Caco-2 (cell line): ENCODE measurements at places on chromosomes 7 and 10. TPM values are rescaled to one million over a fixed set of nuclear protein-coding genes. Genes with fewer than 3 reads are reported as not detected.

GRCh38 chr10:113540845-113541548 is 11.9 kb upstream of the HABP2 start:
- DNase-seq, result peak; percentile 71

DNA sequence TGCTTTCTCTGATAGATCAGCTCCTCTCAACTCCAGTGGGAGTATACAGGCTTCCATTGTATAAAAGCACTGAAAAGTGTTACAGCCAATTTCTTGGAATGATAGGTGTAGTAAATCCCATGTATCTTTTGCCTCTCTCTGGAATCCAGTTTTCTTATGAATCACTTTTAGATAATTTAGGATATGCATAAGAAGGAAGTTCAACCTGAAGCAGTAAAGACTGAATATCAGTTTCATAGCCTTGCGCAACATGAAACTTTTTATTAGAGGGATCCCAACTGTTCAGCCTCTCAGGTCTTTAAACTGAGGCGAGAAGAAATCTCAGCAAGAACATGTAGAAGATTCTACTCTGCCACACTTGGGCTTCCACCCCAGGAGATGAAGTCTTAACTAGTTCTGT is 280.0 kb downstream of the MALRD1 start:
- DNase-seq, result no peak

- DNase-seq, result no peak
These were observed 375.5 kb downstream of the SORCS1 start for GRCh38 chr10:106788982-106789381.

Gene UNCX
- not detected in 2 replicates for total RNA-seq

Gene LRRN3
- total RNA-seq, result 0.68 and 0.77 TPM in 2 replicates

DNA sequence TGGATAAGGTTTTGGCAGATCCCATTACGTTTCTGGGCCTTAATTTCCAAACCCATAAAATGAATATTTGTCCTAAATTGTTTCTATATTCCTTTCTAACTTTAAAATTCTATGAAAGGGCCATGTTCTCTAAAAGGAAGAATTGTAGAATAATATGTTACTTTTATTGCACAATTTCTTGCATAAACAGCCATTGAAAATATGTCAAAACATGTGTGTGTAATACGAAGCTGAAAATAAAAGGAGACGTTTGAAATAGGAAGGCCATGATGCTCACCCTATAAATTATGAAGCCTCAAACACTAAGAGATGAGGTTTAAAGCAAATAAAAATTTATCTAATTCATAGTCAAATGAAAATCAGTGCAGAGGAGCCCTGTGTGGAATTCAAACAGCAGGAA is 145.0 kb upstream of the LRRTM3 start:
- DNase-seq, result no peak
